ENCODE measurements at places on chromosomes 3 and 15.

GRCh38 chr15:34855413-34855812, 60.1 kb upstream of the ACTC1 start:
- DNase-seq = no peak

GRCh38 chr3:57939775-57940174, 68.4 kb upstream of the FLNB start:
- no peak for DNase-seq

- no peak for DNase-seq
Measured at GRCh38 chr3:184643442-184643841, 68.4 kb downstream of the MAGEF1 start.

DNA sequence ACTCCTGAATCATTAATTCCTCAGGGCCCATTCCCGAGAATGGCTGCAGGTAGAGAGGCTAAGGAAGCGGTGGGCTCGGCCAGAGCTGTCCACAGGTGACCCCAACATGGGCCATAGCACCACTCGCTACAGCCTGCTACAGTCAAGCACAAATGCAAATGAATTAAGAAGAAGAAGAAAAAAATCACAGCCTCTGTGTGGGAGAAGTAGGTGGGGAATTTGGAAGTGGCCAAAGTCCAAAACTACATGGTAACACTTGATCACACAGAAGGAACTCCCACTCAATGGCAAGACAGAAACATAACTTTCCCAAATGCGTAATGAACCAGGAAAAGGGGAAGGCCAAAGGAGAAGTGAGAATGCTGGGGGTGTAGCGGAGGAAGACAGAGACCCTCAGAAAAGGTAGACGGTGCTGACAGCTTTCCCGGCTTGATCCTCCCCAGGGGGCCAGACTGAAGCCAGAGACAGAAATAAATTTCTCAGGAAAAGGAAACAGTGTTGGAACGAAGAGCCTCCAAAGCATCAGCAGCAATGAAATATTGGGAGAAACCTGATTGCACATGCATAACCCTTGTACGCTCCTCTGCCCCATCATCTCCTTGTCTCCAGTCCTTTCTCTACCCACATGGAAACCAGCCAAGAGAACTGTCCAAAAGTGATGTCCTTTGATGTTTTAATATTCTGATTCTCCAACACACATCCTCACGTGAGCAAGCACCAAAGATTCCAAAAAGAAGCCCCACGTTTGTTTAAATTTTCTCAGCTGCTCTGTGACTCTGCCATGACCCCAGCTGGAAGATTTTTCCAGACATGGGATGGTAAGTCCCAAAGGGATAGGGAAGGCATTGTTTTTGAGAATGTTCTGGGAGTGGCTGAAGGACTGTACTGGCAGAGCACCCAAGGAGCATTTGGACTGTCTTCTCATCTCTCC, 107.6 kb downstream of the OXNAD1 start:
- no peak for DNase-seq

DNA sequence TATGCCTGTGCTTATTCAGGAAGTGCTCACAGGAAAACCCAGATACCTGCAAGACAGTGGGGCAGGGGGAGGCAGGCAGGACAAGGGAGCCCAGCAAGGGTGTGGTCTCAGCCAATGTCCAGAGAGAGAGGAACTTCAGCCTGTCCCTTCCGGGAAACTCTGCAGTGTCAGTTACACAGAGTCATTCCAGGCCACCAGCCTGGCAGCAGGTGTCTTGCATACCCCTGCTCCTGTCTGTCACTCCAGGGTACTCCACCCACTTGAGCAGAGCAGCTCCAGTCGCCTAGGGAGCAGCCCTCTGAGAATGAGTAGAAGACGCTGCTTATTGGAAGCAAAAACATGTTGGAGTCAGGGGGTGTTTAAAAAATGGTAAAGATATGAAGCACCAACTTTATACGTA, 431.2 kb upstream of the RGMA start:
- no peak for DNase-seq

- no peak for DNase-seq
Measured at GRCh38 chr3:97712919-97713318, 51.6 kb upstream of the ARL6 start.

DNA sequence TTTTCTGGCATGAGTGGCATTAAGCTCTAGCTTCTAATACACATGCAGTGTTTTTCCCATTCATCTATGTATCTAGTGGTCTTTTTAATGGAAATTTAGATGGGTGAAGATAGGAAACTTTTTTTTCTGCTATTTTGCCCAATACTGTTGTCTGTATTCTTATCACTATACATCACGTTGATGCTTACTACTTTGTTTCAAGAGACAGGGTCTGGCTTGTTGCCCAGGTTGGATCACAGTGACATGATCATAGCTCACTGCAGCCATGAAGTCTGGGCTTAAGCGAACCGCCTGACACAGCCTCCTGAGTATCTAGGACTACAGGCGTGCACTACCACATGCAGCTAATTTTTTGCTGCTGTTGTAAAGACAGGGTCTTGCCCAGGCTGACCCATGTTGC, 84.6 kb downstream of the PEAK1 start:
- DNase-seq = no peak

DNA sequence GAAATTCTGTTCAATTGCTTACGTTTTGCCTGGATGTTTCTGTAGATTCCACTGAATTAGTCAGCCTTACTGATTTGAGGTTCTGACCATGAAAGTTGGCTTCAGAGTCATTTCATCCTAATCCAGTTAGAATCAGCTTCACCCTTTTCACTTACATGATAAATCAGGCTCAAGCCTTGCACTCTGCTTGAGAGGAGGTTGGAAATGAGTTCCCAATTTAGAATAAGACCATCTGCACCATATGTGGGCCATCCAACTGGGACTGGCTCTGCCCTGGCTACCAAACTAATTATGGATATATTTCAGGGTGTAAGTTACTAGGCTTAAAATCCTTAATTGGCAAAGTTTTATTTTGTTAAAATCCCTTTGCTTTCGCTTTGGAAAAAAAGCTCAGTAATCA, 255.7 kb downstream of the CHL1 start:
- no peak for DNase-seq

DNA sequence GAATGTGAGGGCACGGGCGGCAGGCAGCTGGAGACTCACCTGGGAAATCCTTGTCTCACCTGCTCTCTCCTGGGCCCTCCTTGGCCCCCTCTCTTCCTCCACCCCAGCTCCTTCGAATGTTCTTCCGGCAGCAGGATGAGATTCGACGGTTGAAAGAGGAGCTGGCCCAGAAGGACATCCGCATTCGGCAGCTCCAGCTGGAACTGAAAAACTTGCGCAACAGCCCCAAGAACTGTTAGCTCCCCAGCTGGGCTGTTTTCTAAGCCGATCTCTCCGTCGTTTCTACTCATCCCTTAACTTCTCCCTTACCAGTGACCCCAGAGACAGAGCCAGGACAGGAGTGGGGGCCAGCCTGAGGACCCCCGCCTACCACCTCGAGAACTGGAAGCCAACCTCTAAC, 95.0 kb downstream of the ANP32A start:
- DNase-seq = no peak

DNA sequence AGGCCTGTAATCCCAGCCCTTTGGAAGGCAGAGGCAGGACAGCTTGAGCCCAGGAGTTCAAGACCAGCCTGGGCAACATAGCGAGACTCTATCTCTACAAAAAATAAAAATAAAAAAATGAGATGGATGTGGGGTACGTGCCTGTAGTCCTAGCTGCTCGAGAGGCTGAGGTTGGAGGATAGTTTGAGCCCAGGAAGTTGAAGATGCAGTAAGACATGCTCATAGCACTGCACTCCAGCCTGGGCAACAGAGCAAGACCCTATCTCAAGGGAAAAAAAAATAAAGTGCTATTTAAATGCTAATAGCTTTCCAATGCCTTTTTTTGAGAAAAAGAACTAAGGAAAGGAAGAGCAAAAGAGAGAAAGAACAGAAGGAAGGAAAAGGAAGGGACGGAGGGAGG, 94.5 kb downstream of the MAGI1 start:
- no peak for DNase-seq

- no peak for DNase-seq
Measured at GRCh38 chr3:45191924-45192417, 34.1 kb downstream of the TMEM158 start.

DNA sequence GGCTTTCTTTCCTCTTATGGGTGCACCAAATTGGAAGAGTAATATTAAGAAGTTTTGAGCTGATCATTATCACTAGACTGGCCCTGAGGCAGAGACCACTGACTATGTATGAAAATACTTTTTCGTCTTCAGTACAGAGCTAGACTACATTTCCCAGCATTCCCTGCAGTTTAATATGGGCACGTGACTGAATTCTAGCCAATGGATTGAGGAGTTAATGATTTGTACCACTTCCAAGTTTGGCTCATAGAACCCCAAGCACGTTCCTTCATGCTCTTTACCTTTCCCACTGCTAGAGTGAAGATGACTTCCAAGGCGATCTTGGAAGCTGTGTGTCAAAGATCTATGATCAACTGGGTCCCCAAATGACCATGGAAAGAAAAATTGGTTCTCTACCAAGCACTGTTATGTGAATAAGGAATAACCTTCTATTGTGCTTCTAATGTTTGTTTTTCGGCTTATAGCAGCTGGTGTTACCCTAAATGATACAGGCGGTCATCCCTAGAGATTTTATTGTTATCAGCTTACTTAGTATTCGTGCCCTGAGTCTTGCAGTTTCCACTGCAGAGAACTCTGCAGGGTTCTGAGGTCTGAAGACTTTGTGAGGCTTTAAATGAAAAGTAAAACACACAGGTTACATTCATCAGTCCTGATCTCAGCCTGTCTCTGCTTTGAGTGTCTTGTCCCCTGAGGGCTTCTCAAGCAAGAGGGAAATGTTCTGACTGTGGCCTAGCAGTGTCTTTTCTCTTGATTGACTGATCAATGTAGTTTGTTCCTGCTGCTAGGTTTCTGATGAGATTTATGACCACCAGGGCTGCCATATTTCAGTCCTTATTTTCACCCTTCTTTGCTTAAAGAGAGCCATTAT, 486.8 kb downstream of the PDCD6IP start:
- no peak for DNase-seq

GRCh38 chr3:123327480-123327879, 121.4 kb downstream of the ADCY5 start:
- DNase-seq = no peak

GRCh38 chr15:69032703-69033373, 18.3 kb downstream of the NOX5 start:
- no peak for DNase-seq

DNA sequence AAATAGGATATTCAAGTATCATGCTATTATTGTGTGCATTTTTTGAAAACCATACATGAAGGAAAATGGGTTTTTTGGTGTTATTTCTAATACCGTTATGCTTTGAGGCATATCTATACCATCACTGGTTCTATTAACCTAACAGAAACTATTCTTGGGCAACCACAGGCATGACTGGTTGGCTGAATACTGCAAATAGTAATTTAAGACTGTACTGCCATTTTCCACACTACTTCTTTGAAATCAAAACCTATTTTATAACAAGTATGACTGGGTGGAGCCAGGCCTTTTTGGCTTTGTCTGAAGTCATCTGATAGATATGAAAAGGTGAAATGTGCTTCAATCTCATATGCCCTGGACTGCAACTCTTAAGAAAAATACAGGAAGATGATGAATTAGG, 115.1 kb downstream of the ULK4 start:
- no peak for DNase-seq

- DNase-seq = no peak
Measured at GRCh38 chr15:68310804-68311463, 33.4 kb downstream of the FEM1B start.

DNA sequence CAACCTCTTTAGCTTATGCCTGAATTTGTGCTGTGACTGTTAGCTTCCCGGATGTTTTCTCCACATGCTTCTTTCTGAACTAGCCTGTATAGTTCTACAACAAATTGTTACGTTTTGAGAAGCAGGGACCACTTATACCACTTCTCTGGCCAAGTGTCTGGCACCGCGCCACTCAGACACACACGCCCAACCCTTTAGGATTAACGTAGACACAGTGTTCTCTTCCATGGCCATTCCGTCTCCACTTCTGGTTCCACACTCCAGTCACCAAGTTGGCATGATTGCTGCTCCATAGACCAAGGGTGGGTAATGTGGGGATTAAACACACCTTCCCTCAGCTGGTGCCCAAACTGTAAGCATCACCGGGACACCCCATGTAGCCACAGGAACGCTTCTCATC, 755 bp upstream of the TMEM108 start:
- DNase-seq = peak; percentile 56

- no peak for DNase-seq
Measured at GRCh38 chr3:60932643-60933042, 318.6 kb downstream of the FHIT start.

GRCh38 chr15:59276225-59277178, 69.9 kb downstream of the LDHAL6B start:
- DNase-seq = no peak

DNA sequence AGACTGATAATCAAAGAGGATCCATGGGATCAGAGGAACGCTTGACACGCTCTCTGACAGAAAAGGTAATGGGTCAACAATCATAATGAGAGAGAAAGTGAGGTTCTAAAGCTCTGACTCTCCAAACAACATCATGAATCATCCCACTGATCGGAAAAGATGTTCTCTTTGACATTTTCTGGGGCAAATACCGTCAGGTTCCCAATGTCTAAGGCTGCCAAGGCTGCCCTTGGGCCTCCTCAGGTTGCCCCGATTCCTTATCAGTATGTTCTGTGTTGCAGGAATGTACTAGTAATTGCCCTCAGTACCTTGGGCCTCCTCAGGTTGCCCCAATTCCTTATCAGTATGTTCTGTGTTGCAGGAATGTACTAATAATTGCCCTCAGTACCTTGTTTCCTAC, 60.9 kb downstream of the NPTN start:
- DNase-seq = no peak

DNA sequence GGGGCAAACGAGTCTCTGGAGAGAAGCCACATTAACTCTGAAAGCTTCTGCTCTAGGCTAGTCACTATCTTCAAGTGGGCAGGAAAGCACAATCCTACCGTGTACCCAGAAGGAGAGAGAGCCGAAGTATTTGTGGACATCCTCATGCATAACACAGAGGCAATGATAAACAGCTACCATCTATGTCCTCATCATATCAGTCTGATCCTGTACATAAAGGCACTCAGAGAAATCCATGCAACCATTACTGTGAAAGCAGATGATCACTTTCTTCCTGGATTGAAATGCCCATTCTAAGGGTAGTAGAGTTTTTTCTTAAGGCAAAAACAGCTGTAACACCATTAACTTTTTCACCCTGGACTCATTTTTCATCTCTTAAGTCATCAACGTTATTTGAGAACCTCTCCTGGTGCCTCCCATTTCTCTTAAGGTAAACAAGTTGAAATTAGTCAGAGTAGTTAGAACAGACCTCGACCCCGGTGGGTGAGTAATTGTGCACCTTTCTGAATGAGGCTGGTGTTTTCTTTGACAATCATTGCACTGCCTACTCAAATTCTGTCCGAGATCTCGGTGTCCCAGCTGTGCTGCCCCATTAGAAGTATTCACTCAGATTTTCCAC, 327.4 kb downstream of the SHQ1 start:
- no peak for DNase-seq

DNA sequence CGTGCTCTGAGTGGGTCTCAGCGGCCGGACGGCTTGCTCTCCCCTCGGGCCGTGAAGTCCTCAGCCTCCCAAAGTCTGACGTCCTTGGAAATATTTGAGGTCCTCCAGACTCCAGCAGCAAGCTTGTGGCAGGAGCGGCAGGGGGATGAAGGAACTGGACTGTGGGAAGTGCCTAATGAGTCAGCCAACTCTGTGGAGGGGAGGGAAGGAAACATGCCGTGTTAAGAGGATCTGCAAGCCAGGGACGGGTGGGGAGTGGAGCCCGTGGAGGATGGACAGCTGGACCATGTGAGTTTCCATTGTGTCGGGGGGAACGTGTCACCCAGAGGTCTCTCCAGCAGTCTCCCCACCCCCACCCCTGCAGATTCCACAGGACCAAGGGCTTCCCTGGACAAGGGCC, 39.4 kb upstream of the IDH2 start:
- DNase-seq = no peak

Measured in NCI-H187 (cell line).